ENCODE measurements at places on chromosomes 3 and 15. TPM values are rescaled to one million over a fixed set of nuclear protein-coding genes. Genes with fewer than 3 reads are reported as not detected.

RGMA gene
- total RNA-seq: 3.6 TPM

DNA sequence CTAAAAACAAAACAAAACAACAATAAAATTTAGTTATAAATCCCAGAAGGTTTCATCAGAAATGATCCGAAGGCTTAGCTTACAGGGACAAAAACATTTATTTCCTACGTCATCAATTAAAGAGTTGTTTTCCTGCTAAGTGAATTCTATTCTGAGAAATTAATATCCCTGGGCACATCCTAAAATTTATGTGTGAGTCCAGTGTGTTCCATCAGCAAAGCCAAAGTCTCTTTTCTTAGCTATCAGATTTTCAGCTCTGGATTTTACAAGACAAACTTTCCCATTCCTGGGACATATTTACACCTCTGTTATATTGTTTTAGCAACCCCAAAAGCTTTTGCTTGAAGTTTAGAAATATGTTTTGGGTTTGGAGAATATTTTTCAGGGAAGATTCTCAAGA is 4.4 kb upstream of the TMC3 start:
- no peak overlapping the region for H3K4me3 ChIP-seq
- no peaks in the 10 kb centered on the region for H3K36me3 ChIP-seq
- H3K27ac ChIP-seq: no peak overlapping the region

CHRM5 gene
- not detected for total RNA-seq

P3H2 gene
- 166 TPM for total RNA-seq

SRGAP3 gene
- total RNA-seq: 0.78 TPM

DNA sequence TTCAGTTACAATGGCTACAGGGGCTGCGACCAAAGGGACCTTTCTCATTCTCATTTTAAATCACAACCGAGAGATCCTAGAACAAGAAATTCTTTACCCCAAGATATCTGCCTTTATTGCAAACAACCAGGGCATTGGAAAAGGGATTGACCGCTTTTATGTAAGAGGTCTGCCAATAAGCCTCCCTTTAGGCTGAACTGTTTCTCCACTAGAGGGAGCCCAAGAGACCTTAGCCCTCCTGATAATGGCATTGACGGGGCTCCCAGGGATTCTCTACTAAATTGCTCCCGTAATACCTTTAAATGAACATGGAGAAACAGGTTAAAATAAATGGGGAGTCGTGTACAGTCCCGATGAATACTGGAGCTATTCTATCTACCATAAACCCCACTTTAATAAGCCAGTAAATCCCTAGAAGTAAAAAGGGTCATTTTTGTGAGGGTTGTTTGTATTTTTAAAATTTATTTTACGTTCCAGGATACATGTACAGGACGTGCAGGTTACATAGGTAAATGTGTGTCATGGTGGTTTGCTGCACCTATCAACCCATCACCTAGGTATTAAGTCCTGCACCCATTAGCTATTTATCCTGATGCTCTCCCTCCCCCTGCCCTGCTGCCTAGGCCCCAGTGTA is 7.5 kb upstream of the IGSF10 start:
- no peak overlapping the region for H3K4me3 ChIP-seq
- no peaks in the 10 kb centered on the region for H3K4me1 ChIP-seq
- H3K36me3 ChIP-seq: no peaks in the 10 kb centered on the region

GRCh38 chr3:45003406-45003805 is 22.7 kb upstream of the CLEC3B start:
- H3K27me3 ChIP-seq: no peaks in the 10 kb centered on the region
- no peak for DNase-seq
- H3K36me3 ChIP-seq: peaks cover 48% of the 10 kb centered on the region
- H3K4me3 ChIP-seq: no peak overlapping the region

- no peaks in the 10 kb centered on the region for H3K36me3 ChIP-seq
- DNase-seq: no peak
- no peaks in the 10 kb centered on the region for H3K27me3 ChIP-seq
- H3K4me1 ChIP-seq: no peaks in the 10 kb centered on the region
These were observed 181.2 kb downstream of the WNT5A start for GRCh38 chr3:55305696-55306485.

- H3K4me3 ChIP-seq: no peak overlapping the region
- H3K4me1 ChIP-seq: no peaks in the 10 kb centered on the region
- H3K27me3 ChIP-seq: no peaks in the 10 kb centered on the region
- H3K36me3 ChIP-seq: no peaks in the 10 kb centered on the region
- H3K27ac ChIP-seq: no peak overlapping the region
These were observed 14.9 kb downstream of the SERPINI1 start for GRCh38 chr3:167750272-167750971.

DNA sequence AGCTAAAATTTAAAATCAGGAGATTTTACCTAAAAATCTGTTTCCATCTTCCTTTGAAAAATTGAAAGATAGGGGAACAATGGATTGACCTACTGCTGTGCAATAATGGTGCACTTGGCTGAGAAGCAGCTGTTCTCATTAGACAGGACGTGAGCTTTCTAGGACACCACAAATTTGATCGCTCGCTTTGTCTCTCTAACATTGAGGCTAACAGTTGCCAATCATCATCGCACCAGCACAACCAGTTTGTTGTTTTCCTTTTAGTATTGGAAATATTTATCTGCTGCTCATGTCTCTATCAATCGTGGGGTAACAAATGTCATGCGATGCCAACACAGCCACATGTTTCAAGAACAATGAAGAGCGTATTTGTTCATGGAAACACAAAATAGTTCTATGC is 228.8 kb upstream of the P2RY1 start:
- no peak overlapping the region for H3K27ac ChIP-seq
- no peaks in the 10 kb centered on the region for H3K4me1 ChIP-seq
- no peaks in the 10 kb centered on the region for H3K27me3 ChIP-seq
- no peak for DNase-seq
- H3K36me3 ChIP-seq: no peaks in the 10 kb centered on the region

GRCh38 chr3:56573501-56573900 is 16.5 kb downstream of the CCDC66 start:
- no peak overlapping the region for H3K27ac ChIP-seq
- peaks cover 15% of the 10 kb centered on the region for H3K36me3 ChIP-seq
- H3K4me3 ChIP-seq: no peak overlapping the region
- no peaks in the 10 kb centered on the region for H3K4me1 ChIP-seq

Data from SJSA1 (cell line).